ENCODE measurements at places on chromosomes 7 and 10. TPM values are rescaled to one million over a fixed set of nuclear protein-coding genes. Genes with fewer than 3 reads are reported as not detected.

Gene ZNF804B
- not detected for total RNA-seq

GRCh38 chr10:77516575-77516974 lies 121.0 kb downstream of the KCNMA1 start:
- H3K36me3 ChIP-seq = no peaks in the 10 kb centered on the region
- no peaks in the 10 kb centered on the region for H3K4me1 ChIP-seq
- no peak overlapping the region for H3K4me3 ChIP-seq
- H3K27me3 ChIP-seq = no peaks in the 10 kb centered on the region

DNA sequence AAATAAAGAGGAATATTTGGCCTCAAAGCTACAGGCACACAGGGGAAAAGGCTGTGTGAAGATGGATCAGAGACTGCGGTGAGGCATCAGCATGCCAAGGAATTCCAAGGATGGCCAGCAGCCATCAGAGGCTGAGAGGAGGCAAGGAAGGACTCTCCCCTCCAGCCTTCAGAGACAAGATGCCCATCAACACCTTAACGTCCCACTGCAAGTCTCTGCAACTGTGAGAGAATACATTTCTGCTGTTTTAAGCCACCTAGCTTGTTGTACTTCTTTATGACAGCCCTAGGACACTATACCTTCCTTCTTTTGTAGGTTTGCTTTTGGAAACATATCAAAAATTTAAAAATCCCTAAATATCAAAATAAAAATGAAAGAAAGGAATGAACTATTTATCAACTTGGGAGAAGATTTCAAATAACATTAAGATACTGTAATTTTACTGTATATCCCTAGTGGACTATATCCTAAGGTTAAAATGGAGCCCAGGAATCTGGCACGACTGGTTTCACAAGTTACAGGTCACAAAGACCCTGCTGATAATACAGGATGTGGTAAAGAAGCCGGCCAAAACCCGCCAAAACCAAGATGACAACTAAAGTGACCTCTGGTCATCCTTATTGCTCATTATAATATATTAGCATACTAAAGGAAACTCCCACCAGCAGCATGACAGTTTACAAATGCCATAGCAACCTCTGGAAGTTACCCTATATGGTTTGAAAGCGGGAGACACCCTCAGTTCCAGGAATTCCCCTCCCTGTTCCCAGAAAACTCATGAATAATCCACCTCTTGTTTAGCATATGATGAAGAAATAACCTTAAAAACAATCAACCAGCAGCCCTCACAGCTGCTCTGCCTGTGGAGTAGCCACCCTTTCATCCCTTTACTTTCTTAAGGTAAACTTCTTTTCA lies 185.2 kb downstream of the AVL9 start:
- H3K27me3 ChIP-seq = no peaks in the 10 kb centered on the region
- no peaks in the 10 kb centered on the region for H3K36me3 ChIP-seq
- H3K4me1 ChIP-seq = no peaks in the 10 kb centered on the region
- H3K4me3 ChIP-seq = no peak overlapping the region
- H3K27ac ChIP-seq = no peak overlapping the region
- no peak for DNase-seq

- H3K4me1 ChIP-seq = no peaks in the 10 kb centered on the region
- no peak overlapping the region for H3K27ac ChIP-seq
- DNase-seq = no peak
- no peaks in the 10 kb centered on the region for H3K36me3 ChIP-seq
- H3K4me3 ChIP-seq = no peak overlapping the region
Observed at GRCh38 chr10:116408719-116409118, 18.9 kb upstream of the PNLIPRP3 start.

DNA sequence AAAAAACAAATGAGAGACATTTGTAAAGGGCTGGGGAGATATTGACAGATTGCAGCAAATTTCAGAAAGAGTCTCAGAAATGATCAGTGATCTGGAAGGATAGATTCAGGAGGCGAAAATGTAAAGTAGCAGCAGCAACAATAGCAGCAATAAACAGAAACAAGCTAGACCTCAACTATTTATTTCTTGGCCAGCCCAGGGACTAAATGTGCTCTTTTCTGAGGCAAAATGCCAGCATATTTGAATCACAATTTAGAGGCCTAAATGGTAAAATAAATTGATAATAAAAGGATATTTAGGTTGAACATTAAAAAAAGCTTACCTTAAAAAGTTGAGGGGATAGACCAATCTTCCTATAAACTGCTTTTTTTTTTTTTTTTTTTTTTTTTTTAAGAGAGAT lies 134.6 kb upstream of the ITGB1 start:
- H3K36me3 ChIP-seq = no peaks in the 10 kb centered on the region
- no peaks in the 10 kb centered on the region for H3K27me3 ChIP-seq
- no peak for DNase-seq
- no peaks in the 10 kb centered on the region for H3K4me1 ChIP-seq

DNA sequence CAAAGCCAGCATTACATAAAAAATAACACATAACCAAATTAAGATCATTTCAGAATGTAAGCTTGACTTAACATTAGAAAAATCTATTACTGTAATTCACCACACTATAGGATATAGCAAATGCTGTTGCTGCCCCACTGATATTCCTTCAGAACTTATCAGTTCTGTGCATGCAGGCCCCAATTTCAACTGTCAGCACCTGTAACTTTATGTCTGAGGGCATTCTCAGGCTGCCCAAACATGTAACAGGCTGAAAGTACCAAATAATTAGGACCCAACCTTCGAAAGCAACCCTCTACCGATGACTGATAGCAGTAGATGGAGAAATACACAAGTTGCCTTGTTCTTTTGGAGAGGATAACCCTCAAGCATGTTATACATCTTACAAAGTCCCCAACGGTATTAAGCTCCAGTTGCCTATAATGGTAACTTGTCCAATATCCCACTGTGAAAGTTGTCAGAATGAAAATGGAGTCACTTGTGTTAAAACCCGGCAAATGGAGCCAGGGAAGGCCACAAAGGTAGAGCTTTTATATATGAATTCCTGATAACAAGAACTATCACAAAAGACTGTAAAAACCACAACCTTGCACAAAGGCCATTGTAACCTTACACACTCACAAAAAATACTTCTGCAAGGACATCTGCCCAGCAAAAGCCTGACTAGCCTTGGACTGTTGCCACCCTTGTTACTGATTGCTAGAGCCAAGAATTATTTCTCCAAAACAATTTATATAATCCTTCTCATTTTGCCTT lies 66.9 kb upstream of the ZNF746 start:
- H3K4me3 ChIP-seq = no peak overlapping the region
- H3K27me3 ChIP-seq = no peaks in the 10 kb centered on the region
- peaks cover 23% of the 10 kb centered on the region for H3K36me3 ChIP-seq

All from thymus (tissue), 14 donors.